ENCODE measurements at places on chromosomes 11 and 22.
A peak's percentile ranks its signal among the peaks of the same experiment; 100 is the strongest.

- peak; percentile 26 for DNase-seq
These were observed 148.5 kb downstream of the GRIK4 start for GRCh38 chr11:120660024-120660565.

DNA sequence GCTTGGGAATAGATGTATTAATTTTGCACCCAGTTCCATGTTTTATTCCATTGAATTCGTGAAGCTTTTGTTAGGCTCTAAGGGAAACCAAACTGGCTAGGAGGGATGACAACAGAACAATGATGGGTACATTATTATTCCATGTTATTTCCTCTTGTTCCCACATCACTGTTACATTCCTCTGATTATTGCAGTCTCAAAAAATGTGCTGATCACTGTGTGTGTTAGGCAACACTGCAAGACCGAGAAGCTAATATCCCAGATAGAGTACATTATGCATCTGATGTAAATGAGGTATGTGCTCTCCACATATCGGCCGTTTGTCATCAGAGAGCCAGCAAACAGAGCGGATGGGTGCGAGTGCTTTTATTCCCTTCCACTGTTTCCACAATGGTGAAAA lies 327.9 kb downstream of the SOX6 start:
- DNase-seq, result no peak

- DNase-seq, result no peak
These were observed 210.0 kb downstream of the KIRREL3 start for GRCh38 chr11:126790550-126791081.

- DNase-seq, result no peak
These were observed 29.0 kb downstream of the PI4KA start for GRCh38 chr22:20829491-20830134.

DNA sequence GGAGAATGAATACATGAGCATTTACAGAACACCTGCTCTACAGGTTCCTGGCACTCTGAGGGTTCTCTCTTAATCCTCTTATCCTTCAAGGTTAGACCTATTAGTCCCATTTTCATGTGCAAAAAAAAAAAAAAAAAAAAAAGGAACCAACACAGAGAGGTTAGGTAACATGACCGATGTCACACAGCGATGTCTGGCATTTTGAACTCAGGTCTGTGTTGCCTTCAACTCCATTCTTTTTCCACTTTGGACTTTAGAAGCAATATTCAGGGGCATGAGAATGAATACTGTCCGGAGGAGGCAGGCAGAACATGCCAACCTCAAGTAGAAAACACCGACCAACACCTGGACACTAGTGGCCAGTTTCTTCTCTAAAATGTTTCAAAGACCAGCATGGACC lies 10.4 kb downstream of the SYN3 start:
- no peak for DNase-seq

GRCh38 chr22:23789121-23789520 lies 2.4 kb downstream of the SMARCB1 start:
- DNase-seq, result no peak

DNA sequence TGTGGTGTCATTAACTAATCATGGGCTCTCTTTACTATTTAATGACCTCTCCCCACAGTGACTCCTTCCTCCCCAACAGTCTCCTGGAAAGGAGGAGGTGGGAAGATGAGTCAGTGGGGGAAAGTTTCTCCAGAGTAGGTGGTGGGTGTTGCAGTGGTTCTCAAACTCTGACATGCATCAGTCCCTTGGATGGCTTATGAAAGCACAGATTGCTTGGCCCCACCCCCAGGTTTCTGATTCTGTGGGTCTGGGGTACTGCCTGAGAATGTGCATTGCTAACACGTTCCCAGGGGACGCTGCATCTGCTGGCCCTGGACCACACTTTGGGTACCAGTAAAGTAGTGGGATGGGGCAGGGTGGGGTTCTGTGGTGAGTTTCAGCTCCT lies 9.8 kb downstream of the CD82 start:
- DNase-seq, result no peak

- DNase-seq, result no peak
These were observed 11.4 kb downstream of the KDELR3 start for GRCh38 chr22:38479096-38479837.

DNA sequence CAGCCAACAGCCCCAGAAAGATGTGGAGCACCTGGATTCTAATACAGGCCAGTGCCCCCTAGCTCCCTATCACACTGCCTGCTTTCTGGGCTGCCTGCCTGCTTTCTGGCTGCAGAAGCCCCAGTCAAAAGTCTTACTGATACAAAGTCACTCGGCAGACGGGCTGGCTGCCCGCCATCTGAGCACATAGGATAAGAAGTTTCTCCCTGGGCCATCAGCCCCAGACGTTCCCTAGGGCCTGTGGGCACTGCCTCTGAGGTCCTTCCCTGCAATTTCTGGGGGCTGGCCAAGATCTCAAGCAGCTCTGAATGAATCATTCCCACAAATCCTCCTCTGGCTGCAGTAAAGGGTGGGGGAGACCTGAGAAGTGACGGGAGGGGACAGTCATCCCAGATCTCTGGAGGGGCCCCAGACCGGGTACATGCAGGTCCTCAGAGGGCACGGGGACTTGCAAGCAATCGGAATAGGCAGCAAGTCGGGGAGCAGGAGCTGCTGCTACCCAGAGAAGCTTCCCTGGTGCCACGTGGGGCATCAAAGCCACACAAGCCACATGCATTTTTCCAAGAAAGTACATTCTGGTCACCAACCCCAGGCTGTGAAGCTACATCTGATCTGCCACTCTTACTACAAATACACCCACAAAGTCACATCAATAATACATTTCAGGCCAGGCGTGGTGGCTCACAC lies 4.7 kb downstream of the TPST2 start:
- peak; percentile 45 for DNase-seq

- peak; percentile 82 for DNase-seq
These were observed 2.4 kb upstream of the RANGAP1 start for GRCh38 chr22:41288245-41288946.

- no peak for DNase-seq
These were observed 7.0 kb downstream of the PTPRJ start for GRCh38 chr11:47987310-47987709.

DNA sequence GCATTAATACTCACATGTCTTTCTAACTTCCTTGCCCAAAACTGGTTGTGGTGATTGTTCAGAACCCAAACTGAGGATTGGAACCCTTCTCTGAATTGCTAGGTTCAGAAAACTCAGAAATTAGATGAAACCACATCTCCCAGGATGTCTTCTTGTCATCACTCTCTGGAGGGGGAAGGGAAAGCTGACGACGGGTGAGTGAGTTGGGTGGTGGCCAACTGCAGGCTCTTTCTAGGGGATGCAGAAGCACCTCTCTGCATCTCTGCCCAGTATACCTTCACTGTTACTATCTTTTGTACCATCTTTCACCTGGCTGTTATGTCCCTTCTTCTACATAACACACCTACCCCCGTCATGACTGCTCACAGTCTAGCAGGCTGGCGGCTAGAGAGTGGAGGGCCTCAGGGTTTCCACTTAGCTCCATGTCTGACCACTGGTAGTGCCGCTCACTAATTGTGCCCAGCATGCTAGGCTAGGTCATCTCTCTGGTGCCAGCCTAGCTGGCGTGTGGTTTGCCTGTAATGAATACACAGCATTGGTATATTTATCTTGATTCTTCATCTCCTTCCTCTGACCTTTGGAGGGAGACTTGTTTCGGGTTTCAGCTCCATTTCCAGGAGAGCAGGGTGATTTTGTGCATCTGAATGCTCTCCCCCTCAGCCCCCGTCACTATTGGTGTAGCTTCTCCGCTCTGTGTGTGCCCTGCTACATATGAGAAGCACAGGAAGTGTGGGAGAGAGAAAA lies 7.3 kb downstream of the GRAMD1B start:
- no peak for DNase-seq

DNA sequence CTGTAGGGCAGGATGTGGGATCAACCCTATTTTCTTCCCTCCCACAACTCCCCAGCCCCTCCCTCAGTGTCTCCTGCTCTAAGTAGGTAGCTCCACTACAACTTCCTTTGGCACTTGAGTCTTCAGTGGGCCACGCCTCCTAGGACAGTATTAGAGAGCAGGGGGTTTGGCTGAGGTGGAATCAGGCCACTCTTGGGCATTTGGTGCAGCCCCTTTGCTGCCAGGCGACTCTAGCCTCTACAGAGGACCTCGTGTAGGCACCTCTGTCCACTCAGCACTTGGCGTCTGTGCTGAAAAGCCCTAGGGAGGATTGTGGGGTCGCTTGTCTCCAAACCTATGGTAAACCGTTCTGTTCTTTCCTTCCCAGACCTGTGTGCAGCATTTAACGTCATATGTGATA lies 2.7 kb downstream of the FADD start:
- DNase-seq, result no peak

DNA sequence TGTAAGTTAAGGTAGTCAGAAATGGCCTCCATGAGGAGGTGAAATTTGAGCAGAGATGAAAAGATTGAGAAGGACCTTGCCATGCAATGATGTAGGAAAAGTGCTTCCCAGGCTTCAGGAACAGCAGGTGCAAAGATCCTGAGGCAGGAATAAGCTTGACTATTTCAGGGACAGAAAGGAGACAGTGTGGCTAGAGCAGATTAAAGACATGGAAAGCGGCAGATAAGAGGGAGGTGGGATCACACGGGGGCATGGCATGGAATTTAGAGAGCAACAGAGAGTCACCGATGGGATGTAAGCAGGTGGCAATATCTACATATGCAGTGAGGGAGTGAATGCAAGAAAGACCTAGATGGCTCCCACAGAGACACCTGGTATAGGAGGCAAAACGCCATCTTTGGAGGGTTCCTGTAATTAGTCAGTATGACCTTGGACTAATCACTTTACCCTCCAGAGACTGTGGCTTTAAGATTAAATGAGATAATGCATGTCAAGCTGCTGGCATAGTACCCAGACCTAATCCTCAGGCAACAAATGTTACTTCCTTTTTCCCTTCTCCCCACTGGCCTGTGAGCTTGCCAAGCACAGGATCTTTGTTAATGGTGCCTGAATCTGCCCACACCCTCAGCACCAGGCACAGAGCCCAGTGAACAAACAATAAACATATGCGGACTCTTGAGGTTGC lies 24.6 kb upstream of the ACER3 start:
- peak; percentile 83 for DNase-seq

DNA sequence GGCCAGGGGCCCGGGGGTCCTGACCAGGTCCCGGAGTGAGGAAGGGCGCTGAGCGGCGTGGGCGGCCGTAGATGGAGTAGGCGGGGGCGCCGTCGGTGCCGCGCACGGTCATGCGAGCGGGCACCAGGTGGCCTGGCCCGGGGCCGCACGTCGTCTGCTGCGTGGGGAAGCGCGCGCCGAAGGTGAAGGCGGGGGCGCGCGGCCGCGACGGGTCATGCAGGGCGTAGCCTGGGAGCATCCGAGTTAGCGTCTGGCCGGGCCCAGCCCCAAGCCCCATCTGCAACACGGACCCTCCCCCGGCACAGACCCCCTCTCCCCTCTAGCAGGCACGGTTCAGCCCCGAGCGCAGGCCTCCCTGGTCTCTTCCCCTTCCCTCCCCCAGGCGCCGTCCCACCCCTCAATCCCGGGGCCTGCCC lies 1.7 kb upstream of the TYMP start:
- DNase-seq, result peak; percentile 79

- no peak for DNase-seq
These were observed 363.2 kb downstream of the TBC1D22A start for GRCh38 chr22:47125603-47126002.

- no peak for DNase-seq
These were observed 873.6 kb downstream of the OPCML start for GRCh38 chr11:132658696-132659095.

DNA sequence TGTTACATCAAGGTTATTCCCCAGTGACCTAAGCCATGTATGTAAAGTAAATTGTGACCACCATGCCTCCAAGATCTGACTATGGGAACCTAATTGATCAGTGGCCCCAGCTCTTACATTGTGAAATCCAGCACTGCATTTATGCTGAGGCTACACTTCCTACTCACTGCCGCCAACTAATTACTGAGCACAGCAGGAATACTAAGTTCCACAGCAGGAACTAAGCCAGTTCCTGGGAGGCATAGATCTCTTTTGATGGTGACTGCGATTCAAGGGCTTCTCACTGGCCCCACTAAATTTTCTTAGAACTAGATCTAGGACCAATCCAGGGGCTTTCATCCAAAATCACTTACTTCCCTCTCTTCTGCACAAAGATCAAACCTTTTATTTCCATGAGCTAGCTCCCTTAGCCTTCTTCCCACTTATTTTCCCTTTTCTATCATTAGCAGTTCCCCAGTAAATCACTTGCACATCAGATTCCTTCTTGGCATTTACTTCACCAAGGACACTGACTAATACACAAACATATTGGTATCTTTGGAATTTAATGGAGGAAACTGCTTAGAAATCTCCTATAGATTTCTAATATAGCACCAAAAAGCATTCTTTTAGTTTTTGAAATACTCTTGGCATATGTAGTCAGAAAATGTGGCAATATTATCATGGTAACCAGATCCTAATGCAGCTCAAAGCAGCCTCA lies 46.0 kb downstream of the CNTN5 start:
- no peak for DNase-seq

DNA sequence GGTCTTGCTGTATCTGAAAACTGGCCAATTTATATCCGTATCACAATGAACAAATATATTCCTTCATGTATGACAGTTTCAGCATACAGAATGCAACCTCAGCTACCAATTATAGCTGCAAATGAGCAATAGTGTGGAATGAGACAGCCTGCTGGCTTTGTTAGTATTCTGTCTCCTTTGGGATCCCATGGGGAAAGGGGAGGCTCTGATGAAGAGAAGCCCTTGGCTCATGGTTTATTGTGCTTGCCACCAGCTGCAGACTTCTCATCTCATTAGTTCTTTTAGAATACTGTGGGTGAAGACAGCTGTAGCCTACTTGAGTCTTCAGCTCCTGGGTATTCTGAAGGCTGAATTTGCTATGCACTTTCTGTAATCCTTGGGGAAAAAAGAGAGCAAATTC lies 42.4 kb downstream of the PITPNB start:
- no peak for DNase-seq

- DNase-seq, result peak; percentile 74
These were observed 35.0 kb downstream of the DKK3 start for GRCh38 chr11:11973361-11973800.

DNA sequence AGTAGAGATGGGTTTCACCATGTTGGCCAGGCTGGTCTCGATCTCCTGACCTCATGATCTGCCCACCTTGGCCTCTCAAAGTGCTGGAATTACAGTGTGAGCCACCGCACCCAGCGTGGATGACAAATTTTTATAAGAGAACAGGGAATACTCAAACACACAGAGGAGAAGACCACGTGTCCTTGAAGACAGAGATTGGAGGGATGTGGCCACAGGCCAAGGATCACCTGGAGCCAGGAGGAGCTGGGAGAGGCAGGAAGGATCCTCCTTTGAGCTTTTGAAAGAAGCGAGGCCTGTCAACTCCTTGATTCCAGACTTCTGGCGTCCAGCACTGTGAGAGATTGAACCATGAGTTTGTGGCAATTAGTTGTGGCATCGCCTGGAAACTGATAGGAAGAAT lies 1049.5 kb downstream of the TBC1D22A start:
- DNase-seq, result no peak

GRCh38 chr11:77123591-77123990 lies 4.5 kb upstream of the MYO7A start:
- no peak for DNase-seq

GRCh38 chr11:14643697-14644225 lies at the start of gene PDE3B:
TSS of gene PDE3B (plus strand) at chr11:14643804. CDS start at chr11:14644076, 272 bp downstream.
- DNase-seq, result peak; percentile 93

All from stomach (tissue), 19 donors.